Activated naive CD4-positive, alpha-beta T cell treated with Interleukin-2 at 50 U/mL for 16 hours (primary cell): ENCODE measurements at places on chromosomes 13 and 19.

GRCh38 chr19:18496980-18497256 lies 25.0 kb downstream of the ELL start:
- no peak for DNase-seq

DNA sequence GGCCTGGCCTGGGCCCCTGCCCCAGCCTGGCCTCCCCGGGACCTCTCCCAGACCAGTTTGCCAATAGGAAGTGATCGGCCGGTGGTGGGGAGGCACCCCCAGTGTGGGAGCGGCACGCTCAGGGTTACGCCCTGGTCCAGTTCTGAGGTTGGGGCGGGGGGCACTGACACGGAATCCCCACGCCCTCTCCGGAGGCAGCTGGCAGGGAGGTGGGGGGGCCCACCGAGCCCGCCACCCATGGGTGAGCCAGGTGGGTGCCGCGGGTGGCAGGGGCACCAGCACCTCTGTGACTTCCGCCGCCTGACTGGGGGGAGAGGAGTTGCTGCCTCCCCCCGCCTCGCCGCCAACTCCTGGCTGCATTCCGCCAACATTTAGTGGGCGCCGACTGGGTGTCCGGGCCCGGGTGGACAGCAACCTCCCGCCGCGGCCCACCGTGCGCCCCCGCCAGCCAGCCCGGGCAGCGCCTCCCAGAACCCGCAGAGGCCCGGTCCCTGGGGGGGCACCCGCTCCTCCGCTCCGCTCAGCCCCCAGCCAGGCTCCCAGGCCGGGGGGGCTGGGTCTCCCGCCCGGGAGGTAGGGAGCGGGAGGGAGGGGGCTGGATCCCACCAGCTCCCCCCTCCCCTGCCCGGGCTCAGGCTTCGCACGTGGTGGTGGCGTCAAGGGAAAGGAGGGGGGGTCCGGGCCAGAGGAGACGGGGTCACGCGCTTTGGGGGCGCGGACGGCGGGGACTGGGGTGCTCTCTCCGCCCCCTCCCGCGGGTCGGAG lies 2.0 kb downstream of the ZBTB7A start:
- DNase-seq, result peak; percentile 51

- DNase-seq, result no peak
Measured at GRCh38 chr13:46160471-46161066, 21.4 kb downstream of the LCP1 start.

DNA sequence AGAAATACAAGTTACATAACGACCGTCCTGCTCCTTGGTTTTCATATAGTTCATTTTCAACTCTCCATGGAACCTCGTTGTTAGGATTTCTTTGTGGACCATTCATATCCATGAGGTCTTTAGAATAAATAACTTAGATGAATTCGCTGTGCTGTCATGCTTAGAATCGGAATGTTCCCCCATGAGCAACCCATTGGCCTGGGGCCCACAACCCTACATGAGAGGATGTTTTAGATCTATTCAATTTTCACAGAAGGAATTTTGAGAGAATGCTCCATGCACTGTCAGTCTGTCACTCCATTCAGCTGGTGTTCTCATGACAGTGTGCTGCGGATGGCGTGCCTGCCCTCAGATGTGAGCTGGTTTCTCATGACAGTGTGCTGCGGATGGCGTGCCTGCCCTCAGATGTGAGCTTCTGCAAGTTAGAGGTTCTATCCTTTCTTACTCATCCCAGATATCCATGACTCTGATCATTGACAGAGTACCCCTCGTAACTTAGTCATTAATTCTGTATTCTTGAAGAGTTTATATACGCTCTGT lies 1193.1 kb downstream of the EFNB2 start:
- DNase-seq, result no peak

GRCh38 chr13:98510156-98510509 lies 66.8 kb downstream of the STK24 start:
- no peak for DNase-seq

GRCh38 chr13:38563739-38564138 lies 123.1 kb upstream of the FREM2 start:
- no peak for DNase-seq

- DNase-seq, result no peak
Measured at GRCh38 chr13:23450340-23451046, 17.0 kb upstream of the SACS start.

DNA sequence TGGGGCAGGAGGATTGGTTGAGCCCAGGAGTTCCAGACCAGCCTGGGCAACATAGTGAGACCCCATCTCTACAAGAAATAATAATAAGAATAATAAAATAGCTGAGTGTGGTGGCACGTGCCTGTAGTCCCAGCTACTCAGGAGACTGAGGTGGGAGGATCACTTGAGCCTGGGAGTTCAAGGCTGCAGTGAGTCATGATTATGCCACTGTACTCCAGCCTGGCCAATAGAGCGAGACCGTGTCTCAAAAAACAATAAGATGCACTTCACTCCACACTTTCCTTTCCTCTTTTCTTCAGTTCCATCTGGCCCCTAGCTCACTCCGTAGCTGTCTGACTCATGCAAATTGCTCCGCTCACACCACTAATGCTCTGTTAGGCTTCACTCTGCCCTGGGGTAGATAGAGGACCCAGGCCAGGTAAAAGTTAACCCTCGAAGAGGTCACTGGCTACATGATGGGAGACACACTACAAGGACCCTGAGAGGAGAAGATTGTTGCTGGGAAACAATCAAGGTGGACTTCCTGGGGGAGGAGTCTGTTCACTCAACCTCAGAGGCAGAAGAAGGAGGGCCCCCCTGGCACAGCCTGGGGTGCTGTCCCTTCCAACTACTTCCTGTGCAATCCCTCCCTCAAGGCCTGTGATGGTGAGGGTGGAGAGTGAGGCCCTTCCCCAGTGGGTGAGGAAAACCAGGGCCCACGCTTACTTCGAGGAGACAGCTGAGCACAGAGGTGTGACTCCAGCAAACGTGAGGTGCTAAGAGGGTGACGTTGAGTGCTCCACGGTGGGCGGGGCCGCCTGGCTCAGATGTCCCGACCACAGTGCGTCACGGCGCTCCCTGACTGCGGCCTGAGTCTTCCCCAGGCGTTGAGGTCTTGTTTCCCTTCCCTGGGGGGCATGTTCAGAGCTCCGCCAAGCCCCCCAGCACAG lies 8.8 kb upstream of the TNFSF9 start:
- peak; percentile 70 for DNase-seq

- DNase-seq, result no peak
Measured at GRCh38 chr19:40954573-40954972, 36.5 kb upstream of the CYP2B6 start.
